Hepatocyte (in vitro differentiated cells): ENCODE measurements at places on chromosomes 13 and 19. TPM values are rescaled to one million over a fixed set of nuclear protein-coding genes. Genes with fewer than 3 reads are reported as not detected.

The CLDND2 gene
- total RNA-seq = 1.2 TPM in 1 of 2 replicates, not detected in the other

The HSPB6 gene
- 7.1 and 14.2 TPM in 2 replicates for total RNA-seq

The GADD45B gene
- total RNA-seq = 126 and 129 TPM in 2 replicates

DNA sequence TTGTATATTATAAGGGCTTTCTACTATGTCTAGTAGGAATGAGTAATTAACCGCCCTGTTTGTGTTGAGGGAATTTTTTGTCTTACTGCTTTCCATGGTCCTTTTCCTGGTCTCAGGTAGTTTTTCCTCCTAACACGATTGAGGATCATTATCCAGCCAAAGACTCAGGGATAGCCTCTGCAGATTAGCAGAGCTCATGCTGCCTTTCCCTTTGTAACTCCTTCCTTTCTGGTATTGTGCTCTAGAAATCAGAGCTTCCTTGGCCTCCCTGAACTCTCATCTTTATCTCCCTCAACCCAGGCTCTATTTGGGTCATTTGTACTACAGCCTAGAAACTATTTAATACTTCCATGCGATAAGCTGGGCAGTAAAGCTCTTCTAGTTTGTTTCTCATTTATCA, 142.1 kb downstream of the PDS5B start:
- no peak for DNase-seq
- H3K36me3 ChIP-seq = no peaks in the 10 kb centered on the region
- H3K4me1 ChIP-seq = no peaks in the 10 kb centered on the region
- no peak overlapping the region for H3K27ac ChIP-seq
- no peaks in the 10 kb centered on the region for H3K27me3 ChIP-seq

GRCh38 chr19:16582486-16583261, 10.5 kb upstream of the SLC35E1 start:
- no peaks in the 10 kb centered on the region for H3K27me3 ChIP-seq
- H3K4me3 ChIP-seq = no peak overlapping the region
- H3K36me3 ChIP-seq = no peaks in the 10 kb centered on the region
- DNase-seq = no peak

DNA sequence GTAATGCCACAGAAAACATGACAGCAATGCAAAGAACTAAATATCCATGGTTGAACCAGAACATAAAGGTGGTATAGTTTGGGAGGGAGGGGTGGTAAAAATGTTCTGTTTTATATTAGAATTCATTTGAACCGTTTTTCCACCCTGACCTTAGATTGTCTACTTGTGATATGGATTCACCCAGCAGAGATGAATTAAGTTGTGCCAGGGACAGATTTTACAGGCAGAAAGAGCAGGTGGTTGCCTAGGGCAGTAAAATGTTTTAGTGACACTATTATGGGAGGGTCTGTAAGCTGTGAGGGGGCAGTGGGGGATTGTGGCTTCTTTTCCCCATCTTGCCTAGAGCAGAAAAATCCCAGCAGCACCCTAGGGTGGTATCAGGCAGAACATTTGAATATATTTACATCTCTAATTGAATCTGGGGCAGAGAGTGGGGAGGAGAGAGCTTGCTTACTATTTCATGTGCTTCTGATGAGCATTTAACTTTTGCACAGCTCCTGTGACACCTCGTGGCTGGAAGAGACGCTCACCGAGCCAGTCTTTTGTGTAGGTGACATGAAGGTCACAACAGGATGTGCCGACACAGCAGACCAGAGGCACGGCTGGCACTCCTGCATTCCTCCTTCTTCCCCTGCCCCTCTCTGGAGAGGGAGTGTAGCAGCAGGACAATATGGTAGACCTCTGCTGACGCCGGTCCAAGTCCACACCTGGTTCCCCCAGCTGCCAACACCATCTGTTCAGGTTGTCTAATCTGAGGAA, 452.3 kb downstream of the IRS2 start:
- no peaks in the 10 kb centered on the region for H3K36me3 ChIP-seq
- H3K27me3 ChIP-seq = no peaks in the 10 kb centered on the region
- H3K4me3 ChIP-seq = no peak overlapping the region
- H3K27ac ChIP-seq = no peak overlapping the region
- no peaks in the 10 kb centered on the region for H3K4me1 ChIP-seq
- DNase-seq = no peak

- no peak overlapping the region for H3K27ac ChIP-seq
- H3K4me3 ChIP-seq = no peak overlapping the region
- H3K4me1 ChIP-seq = no peaks in the 10 kb centered on the region
- no peaks in the 10 kb centered on the region for H3K36me3 ChIP-seq
- no peaks in the 10 kb centered on the region for H3K27me3 ChIP-seq
- no peak for DNase-seq
Measured at GRCh38 chr19:38617283-38617763, 430 bp downstream of the MAP4K1 start.
